Activated CD4-positive, alpha-beta T cell treated with anti-CD3 and anti-CD28 coated beads for 48 hours (primary cell): ENCODE measurements at places on chromosomes 16 and 17.

DNA sequence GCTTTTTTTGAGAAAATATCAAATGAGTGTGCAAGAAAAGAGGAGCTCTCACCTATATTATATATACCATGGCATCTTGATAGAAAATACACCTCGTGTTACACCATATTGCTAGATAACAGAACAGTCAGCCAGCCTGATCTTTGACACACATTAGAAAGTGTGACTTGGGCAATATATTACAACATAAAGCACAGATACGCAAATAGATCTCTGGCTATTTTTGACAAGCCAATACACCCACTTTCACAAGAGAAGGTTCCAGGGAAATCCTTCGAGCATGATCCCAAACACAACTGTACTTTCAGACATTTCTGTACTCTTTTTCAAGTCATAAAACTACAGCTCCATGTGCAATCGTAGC, 9.4 kb downstream of the GGA2 start:
- DNase-seq, result no peak

- no peak for DNase-seq
Measured at GRCh38 chr16:15523939-15524338, 89.6 kb downstream of the BMERB1 start.

- peak; percentile 82 for DNase-seq
Measured at GRCh38 chr17:41801374-41802271, 10.1 kb downstream of the P3H4 start.

GRCh38 chr16:70348991-70349390, 2.3 kb downstream of the DDX19A start:
- DNase-seq, result no peak

- DNase-seq, result no peak
Measured at GRCh38 chr17:50363217-50364060, 9.5 kb downstream of the MRPL27 start.

GRCh38 chr17:72219137-72219823, 98.5 kb downstream of the SOX9 start:
- DNase-seq, result no peak

- DNase-seq, result no peak
Measured at GRCh38 chr17:15145621-15146020, 119.5 kb downstream of the PMP22 start.

DNA sequence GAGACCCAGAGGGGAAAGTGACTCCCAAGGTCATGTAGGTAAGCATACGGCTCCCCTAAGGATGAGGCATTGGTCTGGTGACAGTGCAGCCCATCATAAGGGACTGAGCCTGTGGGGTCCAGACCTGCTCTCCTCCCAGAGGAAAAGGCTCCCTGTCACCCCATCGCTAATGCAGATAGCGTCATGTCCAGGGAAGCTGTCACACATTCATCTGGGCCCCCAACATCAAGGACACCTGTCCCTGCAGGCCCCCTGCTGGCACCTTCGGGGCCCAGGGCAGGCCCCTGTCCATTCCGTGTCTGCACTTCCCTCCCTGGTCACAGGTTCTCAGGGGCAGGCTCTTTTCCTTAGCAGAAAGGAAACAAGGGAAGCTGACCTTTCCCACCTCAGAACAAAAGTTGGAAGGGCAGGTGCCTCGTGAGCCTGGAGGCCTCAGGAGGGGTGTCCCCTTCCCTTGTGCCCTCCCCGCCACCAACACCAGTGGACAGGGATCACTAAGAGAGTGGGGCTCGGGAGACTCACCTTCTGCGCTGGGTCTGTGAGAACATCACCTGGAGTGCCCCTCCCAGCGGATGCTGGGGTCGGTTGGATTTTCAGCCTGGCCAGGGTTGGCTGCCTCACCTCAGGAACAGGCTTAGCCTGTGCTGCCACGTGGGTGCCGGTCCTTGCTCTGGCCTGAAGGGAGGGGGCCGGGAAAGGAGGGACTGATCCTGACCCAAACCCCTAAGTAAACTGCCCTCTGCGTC, 17.3 kb upstream of the LASP1NB start:
- DNase-seq, result no peak

GRCh38 chr17:70791748-70792443, 622.6 kb downstream of the KCNJ2 start:
- DNase-seq, result no peak

DNA sequence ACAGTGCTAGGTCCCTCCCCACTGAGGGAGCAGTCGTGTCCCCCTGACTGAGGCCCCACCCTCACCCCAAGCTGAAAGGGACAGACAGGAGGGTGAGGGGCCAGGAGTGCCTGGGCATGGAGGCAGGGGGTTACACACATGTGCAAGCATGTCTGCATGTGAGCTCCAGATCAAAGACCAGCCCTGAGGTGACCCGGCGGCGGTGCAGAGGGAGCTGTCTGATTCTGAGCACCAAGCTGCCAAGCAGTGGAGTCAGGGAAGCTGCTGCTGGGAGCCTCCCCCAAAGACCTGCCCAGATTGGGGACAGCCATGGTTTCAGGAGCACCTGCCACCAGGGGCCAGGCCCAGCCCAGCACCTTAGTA, 5.5 kb downstream of the DLX3 start:
- no peak for DNase-seq

DNA sequence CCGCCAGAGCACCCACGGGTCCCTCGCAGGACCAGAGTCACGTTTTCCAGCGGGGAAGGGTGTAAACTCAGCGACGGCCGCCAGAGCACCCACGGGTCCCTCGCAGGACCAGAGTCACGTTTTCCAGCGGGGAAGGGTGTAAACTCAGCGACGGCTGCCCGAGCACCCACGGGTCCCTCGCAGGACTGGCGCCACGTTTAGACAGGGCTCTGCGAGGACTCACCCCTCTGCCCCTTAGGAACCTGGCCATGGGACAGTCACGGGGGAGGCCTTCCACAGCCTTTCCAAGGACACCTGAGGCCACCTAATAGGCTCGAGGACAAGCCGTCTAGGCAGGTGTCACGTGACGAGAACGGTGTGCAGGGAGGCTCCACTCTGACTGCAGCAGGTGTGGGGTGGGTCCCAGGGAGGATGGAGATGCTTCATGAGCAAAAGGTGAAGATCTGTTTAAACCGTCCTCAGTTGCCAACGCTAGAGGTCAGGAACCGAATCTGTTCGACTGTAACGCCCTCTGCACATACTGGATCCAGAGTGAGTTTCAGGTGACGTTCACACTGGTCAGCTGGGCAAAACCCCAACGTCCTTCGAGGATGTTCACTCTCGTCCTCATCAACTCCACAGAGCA, 48.0 kb upstream of the METRNL start:
- DNase-seq, result no peak

GRCh38 chr17:67974598-67975066, 21.6 kb downstream of the C17orf58 start:
- DNase-seq, result no peak

- DNase-seq, result no peak
Measured at GRCh38 chr17:35676441-35676840, 55.0 kb upstream of the RASL10B start.

- DNase-seq, result no peak
Measured at GRCh38 chr17:29279397-29280070, 14.4 kb downstream of the NUFIP2 start.

GRCh38 chr17:30550512-30551273, 73.5 kb downstream of the GOSR1 start:
- DNase-seq, result no peak

- no peak for DNase-seq
Measured at GRCh38 chr17:76667786-76668453, 24.4 kb upstream of the ST6GALNAC1 start.

DNA sequence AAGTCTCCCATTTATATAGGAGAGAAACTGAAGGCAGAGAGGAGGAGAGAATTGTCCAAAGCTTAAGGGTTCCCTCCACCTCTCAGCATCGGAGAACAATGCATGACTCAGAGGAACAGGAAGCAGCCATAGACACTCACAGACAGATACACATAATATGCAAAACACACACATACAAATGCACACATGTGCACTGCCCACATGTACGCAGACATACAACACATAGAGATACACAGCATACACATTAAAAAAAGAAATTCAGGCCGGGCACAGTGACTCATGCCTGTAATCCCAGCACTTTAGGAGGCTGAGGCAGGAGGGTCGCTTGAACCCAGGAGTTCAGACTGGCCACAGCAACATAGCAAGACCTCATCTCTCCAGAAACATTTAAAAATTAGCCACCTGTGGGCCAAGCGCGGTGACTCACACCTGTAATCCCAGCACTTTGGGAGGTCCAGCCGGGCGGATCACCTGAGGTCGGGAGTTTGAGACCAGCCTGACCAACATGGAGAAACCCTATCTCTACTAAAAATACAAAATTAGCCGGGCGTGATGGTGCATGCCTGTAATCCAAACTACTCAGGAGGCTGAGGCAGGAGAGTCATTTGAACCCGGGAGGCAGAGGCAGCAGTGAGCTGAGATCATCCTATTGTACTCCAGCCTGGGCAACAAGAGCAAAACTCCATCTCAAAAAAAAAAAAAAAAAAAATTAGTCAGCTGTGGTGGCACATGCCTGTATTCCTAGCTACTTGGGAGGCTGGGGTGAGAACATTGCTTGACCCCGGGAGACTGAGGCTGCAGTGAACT, 11.3 kb downstream of the ERAL1 start:
- DNase-seq, result no peak

DNA sequence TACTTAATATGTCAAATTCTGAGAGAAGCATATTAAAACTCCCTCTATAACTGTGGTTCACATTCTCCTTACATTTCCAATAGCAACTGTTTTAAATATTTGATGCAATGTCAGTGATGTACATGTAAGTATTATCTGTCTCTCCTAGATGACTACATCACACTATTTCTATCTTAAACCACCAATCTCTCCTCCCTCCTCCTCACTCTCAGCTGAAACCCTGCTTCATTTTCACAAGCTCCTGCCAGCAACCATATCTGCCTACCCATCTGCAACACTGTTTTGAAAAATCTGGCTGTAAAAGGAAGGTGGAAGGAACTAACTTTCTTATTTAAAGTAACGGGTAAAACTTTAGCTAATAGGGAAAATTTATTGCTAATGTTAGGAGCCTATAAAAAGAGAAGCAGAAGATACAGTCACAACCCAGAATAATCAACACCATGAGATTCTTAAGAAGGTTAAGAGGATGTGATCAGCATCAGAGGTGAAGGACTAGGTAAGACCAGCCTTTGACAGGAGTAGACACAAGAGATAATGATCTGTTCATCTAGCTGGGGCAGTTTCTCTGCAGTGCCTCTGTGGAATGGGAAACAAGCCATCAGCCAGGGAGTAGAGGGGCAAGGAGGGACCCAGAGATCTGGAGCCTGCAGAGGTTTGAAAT, 31.0 kb downstream of the MYH10 start:
- no peak for DNase-seq

DNA sequence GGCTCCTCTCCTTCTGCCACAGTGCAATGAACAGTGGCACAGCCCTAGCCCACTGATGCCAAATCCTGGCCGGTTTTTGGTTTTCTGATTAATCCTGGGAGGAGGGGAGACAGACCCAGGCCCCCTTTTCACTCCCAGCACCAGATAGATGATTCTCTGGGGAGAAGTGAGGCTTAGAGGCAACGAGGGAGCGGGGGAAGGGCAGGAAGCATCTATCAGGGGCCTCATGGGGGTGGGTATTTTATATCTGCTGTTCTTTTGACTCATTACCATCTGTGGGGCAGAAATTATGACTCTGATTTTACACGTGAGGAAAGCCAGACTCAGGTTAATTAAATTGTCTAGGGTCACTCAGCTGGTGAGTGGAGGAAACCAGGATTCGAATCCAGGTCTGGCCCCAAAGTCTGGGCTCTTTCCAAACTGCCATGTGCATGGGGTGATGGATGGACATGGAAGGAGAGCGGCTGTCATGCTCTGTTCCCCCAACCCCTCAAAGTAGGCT, 79.4 kb downstream of the MRM1 start:
- no peak for DNase-seq
